ENCODE measurements at places on chromosomes 4 and X. TPM values are rescaled to one million over a fixed set of nuclear protein-coding genes. Genes with fewer than 3 reads are reported as not detected.
A peak's percentile ranks its signal among the peaks of the same experiment; 100 is the strongest.

- no peaks in the 10 kb centered on the region for H3K27me3 ChIP-seq
- H3K4me3 ChIP-seq = peak overlapping the region; percentile 24
- H3K36me3 ChIP-seq = no peaks in the 10 kb centered on the region
- no peak overlapping the region for H3K27ac ChIP-seq
These were observed 173.2 kb upstream of the FAM9B start for GRCh38 chrX:9207142-9207541.

DNA sequence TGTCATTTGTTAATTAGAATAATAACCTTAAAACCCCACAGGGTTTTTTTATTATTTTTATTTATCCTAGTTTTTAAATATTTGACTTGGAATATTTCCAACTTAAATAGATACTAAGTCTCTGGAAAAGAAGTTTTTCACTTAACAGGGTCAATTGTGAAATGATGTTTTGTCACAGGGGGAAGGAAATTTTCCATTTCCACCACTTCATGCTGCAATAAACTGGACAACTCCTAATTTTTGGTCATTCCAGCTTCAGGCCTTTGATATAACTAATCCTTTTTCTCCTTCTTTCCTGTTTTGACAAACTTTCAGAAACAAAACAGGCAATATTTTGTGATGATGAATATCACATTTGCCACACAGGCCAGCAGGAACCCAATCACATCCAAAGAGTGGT lies 45.3 kb downstream of the UGT2B10 start:
- H3K27ac ChIP-seq = no peak overlapping the region
- no peak overlapping the region for H3K4me3 ChIP-seq
- H3K27me3 ChIP-seq = no peaks in the 10 kb centered on the region
- peaks cover 13% of the 10 kb centered on the region for H3K36me3 ChIP-seq
- DNase-seq = no peak
- peaks cover 7% of the 10 kb centered on the region for H3K4me1 ChIP-seq

DNA sequence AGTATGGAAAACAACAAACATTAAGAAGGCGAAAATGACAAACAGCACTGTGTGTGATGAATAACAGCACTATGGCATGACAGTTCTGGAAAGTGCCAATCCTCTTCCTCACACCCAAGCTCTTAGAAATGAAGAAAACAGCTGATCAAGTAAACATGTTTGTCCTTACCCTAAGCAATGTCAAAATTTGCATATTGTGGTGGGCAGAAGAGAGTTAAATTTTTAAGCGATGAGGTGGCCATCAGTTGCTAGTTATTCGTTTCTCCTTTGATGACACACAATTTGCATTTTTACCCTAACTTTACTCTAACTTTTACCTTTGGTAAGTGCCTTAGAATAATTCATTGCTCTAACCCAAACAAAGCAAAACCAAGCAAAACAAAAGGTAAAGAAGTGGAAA lies 8.8 kb downstream of the PROM1 start:
- H3K27me3 ChIP-seq = no peaks in the 10 kb centered on the region
- no peak overlapping the region for H3K27ac ChIP-seq
- no peak overlapping the region for H3K4me3 ChIP-seq
- peaks cover 48% of the 10 kb centered on the region for H3K36me3 ChIP-seq
- peaks cover 84% of the 10 kb centered on the region for H3K4me1 ChIP-seq

The PDCL2 gene
- 0.21 TPM for total RNA-seq

DNA sequence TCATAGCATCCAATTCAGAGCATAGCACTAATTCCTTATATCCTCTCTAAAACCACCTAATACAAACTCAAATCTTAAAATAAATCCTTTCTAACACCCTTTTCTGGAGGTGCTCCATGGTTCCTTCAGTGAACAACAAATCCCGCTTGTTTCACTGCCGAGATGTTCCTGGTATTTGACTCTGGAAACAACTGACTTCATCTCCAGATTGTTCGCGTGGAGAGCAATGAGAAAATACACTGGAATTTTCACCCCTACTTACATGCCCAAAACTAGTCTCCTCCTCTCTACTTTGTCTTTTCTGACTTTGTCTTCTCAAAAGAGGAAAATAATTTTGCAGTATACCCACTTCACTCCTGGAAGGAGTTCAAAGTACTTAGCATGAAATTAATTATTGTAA lies 129.0 kb downstream of the PLS3 start:
- H3K27me3 ChIP-seq = no peaks in the 10 kb centered on the region
- H3K36me3 ChIP-seq = no peaks in the 10 kb centered on the region
- H3K4me1 ChIP-seq = peaks cover 60% of the 10 kb centered on the region
- no peak for DNase-seq
- peak overlapping the region; percentile 99 for H3K27ac ChIP-seq
